Activated T-helper 1 cell treated with Interleukin-2 at 50 U/mL for 16 hours (primary cell): ENCODE measurements at places on chromosomes 4 and X.

DNA sequence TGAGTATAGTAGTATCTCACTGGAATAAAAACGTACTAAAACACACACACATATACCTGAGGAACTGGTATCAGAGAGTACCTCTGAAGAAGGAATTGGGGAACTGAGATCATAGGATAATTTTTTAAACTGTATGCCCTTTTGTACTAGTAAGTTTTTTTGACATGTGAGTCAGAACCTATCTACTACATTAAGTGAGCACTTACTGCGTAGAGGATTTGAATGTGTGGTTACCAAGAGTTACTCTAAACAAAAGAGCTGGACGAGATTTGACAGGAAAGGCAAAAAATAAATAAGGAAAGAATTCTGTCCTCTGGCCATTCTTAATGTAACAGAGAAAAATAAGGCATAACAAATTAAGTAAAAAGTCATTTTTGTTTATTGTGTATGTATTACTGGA is 546.5 kb upstream of the FAT1 start:
- no peak for DNase-seq

GRCh38 chr4:125827696-125828052 is 512.9 kb downstream of the FAT4 start:
- no peak for DNase-seq

- DNase-seq = no peak
Measured at GRCh38 chrX:120205816-120206753, 44.5 kb upstream of the ZBTB33 start.

DNA sequence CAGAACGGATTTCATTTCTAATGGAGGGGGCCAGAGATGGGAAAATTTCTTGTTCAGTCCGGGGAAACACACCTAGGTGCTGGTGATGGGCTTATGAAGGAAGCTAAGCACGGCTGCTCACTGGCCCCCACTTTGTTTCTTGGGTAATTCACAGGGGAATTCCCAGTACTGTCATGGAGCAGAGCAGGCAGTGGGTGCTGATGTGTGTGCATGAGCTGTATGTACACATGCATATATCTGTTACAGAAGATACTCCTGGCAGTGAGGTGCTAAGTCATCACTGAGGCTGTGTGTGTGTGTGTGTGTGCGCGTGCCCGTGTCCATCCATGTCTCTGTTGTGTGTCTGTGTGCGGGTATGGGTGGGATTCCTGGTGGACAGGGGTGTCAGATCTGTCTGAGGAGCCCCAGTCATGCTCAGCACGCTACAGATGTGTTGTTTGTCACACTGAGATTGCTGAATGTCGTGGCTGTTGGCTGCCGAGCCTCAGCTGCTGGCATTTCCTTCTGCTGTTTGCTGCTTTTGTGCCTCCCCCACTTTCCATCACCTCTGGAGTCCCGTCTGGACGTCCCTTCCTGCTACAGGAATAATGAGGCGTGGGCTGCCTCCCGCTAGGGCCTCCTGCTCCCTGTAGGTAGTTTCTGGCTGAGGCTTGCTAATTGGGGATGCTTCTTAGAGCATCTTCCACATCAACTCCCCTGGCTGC is 53.3 kb downstream of the JADE1 start:
- DNase-seq = no peak

DNA sequence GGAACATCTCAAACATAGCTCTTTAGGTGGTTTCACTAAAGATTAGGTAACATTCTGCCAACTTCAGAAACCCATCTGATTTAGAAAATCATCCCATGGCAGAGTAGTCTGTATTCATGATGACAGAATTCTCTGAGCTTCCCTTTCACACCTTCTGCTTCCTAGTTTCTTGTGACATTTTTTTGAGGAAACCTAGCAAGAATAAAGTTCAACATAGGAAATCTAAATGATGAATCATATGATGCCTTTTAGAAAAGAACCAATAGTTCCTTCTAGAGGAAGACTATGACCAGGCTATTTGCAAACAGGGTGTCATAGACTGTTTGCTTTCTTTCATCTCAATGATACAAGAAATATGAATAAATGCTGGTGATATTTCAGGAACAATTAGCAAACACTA is 49.8 kb upstream of the CAMK2D start:
- no peak for DNase-seq

GRCh38 chr4:48790561-48790960 is 10.5 kb upstream of the FRYL start:
- DNase-seq = no peak

- DNase-seq = no peak
Measured at GRCh38 chrX:16023790-16024734, 99.3 kb upstream of the GRPR start.

- no peak for DNase-seq
Measured at GRCh38 chrX:28133763-28134162, 152.5 kb upstream of the DCAF8L1 start.

DNA sequence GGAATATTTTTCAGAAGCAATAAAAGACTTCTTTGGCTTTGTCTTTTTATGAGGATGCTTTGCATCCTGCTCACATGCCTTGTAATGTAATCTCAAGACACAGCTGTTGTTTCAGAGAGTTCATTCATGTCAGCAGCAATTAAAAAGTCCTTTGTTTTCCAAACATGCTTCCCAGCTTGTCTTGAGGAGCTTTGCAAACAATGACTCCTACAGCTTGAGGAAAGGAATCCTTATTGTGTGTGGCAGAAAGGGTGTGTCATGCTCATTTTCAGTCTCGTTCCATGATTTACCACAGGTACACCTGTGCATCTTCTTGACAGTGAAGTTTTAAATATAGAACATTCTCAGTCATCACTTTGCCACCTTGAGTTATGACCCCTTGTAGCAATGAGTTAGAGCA is 139.2 kb upstream of the AADAT start:
- no peak for DNase-seq

GRCh38 chr4:154366956-154367355 is 124.6 kb downstream of the DCHS2 start:
- DNase-seq = no peak

DNA sequence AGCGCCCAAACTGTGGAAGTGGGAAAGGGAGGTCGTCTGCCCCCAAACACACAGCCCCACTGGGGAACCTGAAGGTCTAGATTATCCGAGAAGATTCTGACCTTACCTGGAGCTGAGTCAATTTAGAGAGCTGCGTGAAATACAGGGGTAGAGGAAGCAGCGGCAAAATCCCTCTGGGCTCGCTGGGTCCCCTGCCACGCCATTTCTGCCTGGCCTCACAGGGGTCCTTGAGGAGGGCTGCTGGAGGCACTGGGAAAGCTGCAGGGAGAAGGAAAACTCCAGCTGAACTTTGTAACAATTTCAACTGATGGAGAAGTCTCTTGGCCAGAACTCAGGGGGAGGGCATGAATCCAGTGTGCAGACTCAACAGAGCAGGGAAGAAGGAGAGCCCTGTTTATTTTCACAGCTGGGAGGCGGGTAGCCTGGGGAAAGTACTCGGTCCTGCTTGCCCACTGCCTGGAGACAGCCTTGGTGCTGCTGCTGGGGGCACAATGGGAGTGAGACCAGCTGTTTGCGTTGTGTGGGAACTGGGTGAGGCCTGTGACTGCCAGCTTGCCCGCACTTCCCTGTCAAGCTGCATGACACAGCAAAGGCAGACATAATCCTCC is 93.2 kb upstream of the MAPK10 start:
- no peak for DNase-seq

DNA sequence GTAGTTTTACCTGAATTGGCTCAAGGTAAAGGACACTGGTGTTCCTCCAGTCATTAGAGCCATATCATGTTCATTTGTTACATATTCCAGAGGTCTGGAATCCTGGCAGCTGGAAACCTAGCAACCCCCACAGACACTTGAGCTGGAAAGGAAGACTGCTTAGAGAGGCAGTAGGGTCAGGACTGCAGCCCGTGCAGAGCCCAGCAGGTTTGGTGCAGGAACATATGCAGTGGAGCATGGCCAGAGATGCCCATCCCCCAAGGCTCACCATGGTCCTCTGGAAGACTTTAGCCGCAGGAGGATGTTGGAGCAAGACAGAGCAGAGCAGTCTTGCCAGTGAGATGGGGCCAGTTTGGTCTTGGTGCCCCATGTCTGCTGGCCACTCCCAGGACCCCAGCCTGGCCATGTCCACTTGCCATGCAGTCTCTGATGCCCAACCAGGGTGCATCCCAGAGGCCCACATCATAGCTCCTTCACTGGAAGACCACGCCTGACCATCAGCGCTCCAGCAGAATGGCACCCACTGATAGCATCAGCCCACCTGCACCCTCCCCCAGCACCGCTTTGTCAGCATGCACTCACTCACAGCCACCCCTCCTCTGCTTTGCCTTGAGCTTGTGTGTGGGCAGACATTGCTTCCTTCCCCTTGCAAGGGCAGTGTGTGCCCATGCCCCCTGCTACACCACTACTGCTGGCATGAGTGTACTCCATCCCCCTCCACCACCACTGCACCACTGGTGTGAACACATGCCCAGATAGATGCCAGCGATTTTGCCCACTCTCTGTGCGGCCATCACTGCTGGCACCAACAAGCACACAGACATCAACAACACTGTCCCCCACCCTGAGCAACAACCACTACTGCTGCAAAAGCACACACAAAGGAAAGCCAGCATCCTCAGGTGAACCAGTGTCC is 190.3 kb upstream of the SPOCK3 start:
- DNase-seq = no peak

- no peak for DNase-seq
Measured at GRCh38 chr4:94880956-94881355, 123.2 kb downstream of the BMPR1B start.

GRCh38 chr4:24794051-24794450 is 1.3 kb upstream of the SOD3 start:
- DNase-seq = no peak

DNA sequence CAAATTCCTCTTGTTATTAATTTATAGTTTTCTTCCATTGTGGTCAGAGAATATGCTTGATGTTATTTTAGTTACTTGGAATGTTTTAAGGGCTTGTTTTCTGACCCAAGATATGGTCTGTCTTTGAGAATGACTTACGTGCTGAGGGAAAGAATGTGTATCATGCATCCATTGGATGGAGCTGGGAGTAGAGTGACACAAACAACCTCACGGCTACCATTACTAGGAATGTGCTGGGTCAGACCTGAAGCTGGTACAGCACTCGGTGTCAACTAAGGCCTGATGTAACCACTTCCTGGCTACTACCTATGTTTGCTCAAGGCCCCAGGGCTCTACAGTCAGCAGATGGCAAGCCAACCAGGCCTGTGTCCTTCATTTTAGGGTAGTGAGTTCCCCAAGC is 257.8 kb downstream of the FAT4 start:
- no peak for DNase-seq

DNA sequence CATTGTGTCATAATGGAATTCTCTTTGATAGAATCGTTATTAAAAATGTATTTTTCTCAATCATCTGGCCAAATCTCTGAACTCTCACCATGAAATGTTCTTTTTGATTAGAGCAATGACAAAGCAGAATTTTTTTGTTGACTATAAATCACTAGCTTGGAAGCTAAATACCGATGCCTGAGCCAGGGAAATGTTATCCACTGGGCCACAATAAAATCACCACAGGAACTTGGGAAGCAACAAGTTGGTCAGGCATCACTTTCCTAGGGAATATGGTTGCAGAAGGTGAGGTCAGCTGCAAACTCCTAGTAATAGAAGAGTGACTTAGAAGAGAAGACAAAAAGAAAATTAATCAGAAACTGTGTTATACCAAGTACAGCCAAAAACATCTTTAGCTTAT is 60.6 kb upstream of the CFAP47 start:
- DNase-seq = no peak

DNA sequence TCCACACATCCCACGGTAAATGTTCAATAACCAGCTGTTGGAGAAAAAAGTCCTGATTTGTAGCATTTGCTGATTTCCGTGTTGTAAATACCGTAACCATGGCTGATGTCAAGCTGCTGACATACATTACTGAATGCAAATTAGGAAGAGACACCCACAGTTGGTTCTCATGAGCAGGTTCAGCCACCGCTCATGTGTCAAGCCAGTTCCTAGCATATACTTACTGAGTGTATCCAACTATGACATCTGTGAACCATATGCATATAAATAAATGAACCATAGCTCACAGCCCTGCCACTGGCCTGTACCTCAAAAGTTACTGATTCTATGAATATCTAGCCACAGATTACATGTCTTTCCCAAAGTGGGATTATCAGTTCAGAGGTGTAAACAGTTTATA is 29.5 kb downstream of the FHDC1 start:
- no peak for DNase-seq

GRCh38 chrX:20244931-20245330 is 21.8 kb downstream of the RPS6KA3 start:
- no peak for DNase-seq

DNA sequence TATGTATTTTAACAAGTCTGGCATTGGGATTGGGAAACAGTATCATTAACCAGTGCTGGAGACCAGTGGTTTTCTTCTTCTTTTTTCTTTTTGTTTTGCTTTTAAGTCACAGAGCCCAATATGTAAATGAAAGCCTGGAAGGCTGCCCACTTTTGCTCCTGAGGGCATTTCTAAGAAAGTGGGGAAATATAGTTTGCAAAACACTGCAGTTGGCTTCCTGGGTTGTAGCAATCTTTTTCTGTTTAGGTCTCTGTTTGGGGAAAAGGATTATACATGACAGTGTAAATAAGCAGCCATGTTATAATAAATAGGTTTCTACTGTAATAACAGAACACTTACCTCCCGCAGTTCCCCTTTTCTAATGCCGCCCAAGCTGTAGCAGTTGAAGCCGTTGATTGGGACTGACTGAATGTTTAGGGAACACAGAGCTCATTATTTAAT is 105.5 kb downstream of the TMEM164 start:
- DNase-seq = no peak

GRCh38 chr4:124491361-124492145 is 221.0 kb downstream of the ANKRD50 start:
- no peak for DNase-seq

- DNase-seq = no peak
Measured at GRCh38 chr4:108087293-108087967, 81.3 kb downstream of the LEF1 start.

GRCh38 chrX:139815771-139816170 is 107.8 kb upstream of the MCF2 start:
- DNase-seq = no peak

DNA sequence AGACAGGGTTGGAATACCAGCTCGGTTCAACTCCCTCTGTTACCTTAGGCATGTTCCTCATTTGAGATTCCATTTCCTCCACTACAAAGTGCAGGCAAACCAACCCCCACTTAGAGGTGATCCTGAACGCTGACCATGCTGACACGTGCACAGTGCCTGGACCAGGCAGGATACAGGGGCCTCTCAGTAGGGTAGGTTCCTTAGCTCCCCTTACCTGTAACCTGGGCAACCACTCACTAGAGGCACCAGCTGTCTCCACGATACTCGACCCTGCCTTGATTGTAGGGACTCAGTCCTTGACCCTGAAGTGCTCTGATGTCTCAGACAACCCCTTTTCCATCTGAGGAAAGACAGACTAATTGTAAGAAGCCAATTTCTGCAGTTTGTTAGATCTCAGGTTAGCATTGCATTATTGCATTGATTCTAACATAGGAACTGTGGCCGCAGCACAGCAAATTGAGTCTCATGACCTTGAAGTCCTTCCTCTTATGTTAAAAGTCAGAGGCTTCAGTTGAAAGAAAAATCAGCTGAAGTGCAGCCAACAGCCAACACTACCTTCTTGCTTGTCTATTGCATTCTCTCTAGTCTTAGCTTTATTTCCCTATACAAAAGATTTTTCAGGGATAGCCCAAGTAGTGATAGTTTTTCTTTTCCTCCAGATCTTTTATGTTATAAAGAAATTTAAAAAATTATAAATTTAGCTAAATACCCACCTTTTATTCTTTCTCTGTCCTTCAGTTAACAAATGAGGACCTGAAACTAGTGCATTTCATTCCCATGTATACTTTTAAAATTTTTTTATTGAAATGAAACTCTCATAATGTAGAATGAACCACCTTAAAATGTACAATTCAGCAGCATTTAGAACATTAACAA is 11.2 kb upstream of the C1QTNF7 start:
- no peak for DNase-seq

- DNase-seq = no peak
Measured at GRCh38 chr4:165715989-165716388, 157.0 kb upstream of the TLL1 start.
